Activated CD8-positive, alpha-beta T cell treated with anti-CD3 and anti-CD28 coated beads, Interleukin-2, amount 10 ng/mL, durations not matched to agents 7 days and 5 days (primary cell): ENCODE measurements at places on chromosomes 6 and 20. TPM values are rescaled to one million over a fixed set of nuclear protein-coding genes. Genes with fewer than 3 reads are reported as not detected.

Gene ENPP4
- total RNA-seq = 5.4 TPM

Gene KCNK16
- total RNA-seq = not detected

DNA sequence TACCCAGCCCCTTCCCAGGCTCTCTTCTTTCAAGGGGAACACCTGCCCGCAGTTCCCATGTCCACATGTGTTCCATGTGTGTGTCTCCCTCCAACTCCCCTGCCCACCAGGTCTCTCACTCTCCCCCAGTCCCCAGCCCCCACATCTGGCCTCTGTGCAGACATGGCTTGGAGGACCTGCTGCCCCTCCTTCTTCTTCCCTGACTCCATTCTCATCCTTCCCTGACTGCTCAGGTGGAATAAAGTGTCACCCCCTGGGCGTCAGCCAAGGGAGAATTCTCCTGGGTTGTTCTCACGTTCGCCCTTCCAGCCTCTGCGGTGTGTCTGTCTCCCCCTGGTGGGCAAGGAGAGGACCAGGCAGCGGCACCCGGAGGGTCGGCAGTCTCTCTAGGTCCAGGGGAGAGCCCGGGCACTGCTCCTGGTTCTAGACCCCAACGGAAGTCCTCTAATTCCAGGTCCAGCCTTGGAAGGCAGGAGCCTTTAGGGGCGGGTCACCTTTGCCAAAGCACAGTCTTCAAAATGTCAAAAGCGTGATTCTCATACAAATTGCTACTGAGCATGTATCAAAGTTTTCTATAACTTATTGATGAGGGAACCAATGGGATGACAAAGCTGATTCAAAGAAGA, 50.5 kb downstream of the EBF4 start:
- peak; percentile 80 for DNase-seq

DNA sequence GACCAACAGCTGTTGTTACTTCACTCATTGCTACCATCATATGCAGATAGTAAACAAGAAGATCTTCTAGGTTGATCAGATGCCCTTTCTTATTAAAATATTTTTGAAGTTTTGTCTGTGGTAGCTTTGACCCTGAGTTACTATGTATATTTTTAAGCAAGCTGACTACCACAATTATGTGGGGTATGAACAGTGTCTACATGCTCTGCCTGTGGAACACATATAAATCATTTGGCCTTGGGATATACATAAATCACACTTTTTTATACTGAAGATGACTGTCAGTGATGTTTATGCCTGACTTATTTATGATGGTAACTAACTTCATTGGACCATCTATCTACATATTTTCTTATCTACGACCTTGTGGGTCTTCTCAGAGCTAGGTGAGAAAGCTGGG, 44.2 kb downstream of the LIN28B start:
- no peak for DNase-seq
